ENCODE measurements at places on chromosomes 1 and 21.

DNA sequence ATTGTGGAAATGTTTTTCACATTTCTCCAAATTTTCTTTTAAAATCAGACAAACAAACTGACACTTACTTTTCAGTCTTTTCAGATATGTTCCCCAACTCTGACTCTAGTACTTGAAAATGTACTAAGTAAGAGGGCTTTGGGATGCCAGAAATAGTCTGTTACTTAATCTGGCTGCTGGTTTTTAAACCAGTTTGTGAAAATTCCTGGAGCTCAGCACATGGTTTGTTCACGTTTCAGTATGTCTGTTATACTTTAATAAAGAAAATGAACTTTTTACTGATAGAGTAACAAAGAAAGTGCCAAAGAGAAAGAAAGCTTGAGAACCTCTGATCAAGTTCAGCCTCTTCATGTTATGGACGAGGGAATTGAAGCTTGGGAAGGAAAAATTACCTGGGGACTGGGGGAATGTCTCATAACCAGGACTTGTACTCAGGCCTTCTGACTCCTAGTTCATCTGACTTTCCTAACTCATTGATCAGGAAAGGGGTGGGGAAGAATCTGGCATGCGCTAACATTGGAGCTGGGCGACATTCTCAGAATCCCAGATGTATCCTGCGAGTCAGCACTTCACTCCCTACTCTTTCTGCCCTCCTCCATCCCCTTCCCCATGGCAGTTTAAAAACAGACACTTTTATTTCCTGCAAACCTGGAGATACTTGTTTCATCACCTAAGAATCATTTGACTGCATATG is 30.8 kb upstream of the DNAJC6 start:
- no peak for DNase-seq

DNA sequence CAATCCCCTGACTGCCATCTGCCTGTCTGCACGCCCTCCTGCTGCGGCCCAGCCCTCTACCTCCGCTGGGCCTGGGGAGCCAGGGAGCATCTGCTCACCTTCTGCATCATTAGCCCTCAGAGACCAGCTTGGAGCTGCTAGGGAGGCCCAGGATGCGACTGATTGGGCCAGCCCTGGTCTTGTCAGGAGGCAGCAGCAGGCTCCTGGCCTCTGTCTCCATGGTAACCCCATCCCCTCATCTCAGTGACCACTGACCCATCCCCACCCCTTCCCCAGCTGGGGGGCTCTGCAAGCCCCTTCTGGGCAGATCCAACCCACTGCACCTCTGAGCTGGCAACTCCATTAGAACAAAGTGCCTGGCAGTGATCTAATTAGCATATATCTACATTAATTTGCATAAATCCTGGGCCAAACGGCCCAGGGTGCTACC is 37.7 kb downstream of the NKAIN1 start:
- no peak for DNase-seq

GRCh38 chr1:218531936-218532335 is 186.8 kb downstream of the TGFB2 start:
- DNase-seq = no peak

GRCh38 chr1:51097171-51097570 is 4.9 kb upstream of the C1orf185 start:
- DNase-seq = no peak

DNA sequence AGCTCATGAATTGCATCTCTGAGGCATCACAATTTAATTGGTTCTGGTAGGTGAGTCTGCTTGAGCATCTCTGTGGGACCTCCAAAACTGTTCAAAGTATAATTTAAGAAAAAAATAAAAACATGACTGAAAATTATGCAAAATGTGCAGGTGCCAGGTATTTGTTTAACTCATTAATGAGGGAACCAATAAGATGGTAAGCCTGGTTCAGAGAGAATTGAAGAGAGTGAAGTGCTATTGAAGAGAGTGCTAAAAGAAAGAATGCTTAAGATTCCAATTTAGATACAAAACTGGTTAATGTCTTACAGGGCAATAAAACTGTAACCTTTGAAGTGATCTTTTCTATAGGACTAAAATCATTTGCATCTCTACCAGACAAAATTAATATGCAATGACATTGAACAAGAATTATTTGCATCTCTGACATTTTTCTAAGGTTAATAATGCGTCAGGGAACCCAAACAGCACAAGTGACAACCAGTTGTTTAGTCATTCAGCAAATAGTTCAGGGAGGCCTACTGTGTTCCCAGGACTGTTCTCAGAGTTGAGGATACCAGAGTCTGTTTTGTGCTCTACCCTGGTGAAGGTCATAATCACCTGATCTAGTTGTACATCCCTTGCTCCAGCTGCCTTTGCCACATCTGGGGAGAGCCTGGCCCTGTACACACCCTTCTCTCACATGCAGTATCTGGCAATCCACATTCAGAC is 183.5 kb downstream of the PATJ start:
- DNase-seq = no peak

DNA sequence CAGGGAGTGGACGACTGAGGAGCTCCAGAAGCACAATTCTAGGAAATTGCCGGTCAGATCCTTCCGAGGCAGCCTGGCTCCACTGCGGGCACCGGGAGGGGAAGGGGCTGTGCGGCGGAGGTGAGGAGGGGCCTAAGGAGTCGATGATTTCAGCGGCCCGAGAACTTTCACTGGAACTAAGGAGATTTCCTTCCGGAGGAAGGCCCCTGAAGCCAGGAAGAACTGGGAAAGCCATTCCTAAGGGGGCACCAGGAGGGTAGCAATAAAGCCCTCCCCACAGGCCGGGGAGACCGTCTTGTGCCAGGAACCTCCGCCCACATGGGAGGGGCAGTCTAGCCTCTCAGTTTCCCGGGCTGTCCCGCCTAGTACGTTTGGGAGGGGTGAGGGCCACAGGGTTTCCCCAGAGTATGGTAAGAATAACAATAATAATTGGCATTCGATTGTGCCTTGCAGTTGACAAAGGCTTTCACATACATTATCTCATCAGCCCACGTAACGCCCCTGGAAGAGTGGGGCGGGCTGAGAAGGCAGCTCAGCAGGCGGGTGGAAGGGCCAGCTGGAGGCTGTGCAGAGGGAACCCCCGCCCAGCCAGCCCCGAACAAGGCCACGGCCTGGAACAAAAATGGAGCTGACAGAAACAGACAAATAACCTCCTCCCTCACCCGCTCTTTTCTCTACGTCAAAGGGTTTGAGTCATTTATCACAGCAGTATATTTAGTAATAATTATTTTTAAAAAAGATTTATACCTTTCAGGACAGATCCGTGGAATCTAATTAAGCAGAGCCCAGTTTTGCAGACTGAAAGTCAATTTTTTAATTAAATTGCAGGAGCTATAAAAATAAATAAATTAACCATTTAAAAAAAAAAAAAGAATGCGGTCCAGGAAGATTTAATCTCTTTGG is 19.8 kb downstream of the NPR1 start:
- no peak for DNase-seq

GRCh38 chr1:90605070-90605469 is 112.0 kb downstream of the BARHL2 start:
- no peak for DNase-seq

- DNase-seq = no peak
These were observed 11.3 kb upstream of the IL22RA1 start for GRCh38 chr1:24154215-24154614.

- no peak for DNase-seq
These were observed 29.4 kb downstream of the FRRS1 start for GRCh38 chr1:99737016-99737415.

- DNase-seq = no peak
These were observed 16.3 kb downstream of the RNF19B start for GRCh38 chr1:32948390-32948722.

DNA sequence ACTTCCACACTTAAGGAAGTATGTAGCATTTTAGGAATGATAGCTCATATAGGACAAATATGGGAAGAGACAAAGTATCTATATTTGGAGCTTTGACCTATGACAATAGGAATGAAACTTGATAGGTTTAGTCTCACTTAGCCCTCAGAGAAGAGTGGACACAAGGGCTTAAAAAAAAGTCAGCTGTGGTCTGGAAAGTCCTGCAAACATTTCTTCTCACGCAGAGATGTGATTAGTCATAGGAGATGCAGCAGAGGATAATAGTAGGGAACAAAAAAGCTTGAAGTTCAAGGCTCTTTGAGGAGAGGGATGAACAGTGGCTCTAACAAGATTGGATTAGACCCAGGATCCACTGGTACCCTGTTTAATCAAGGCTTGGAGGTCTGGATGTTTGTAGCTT is 14.8 kb upstream of the RNF220 start:
- DNase-seq = no peak

GRCh38 chr1:75632350-75632949 is 21.5 kb upstream of the SLC44A5 start:
- no peak for DNase-seq
